ENCODE measurements at places on chromosomes 12 and 14. TPM values are rescaled to one million over a fixed set of nuclear protein-coding genes. Genes with fewer than 3 reads are reported as not detected.

The PTMS gene
- 287 TPM for total RNA-seq

- H3K4me1 ChIP-seq: no peaks in the 10 kb centered on the region
- H3K36me3 ChIP-seq: peaks cover 55% of the 10 kb centered on the region
- DNase-seq: no peak
- no peak overlapping the region for H3K27ac ChIP-seq
- H3K4me3 ChIP-seq: no peak overlapping the region
Measured at GRCh38 chr12:109967383-109968031, 28.7 kb downstream of the GIT2 start.

GRCh38 chr14:101980700-101981099 lies 16.3 kb downstream of the DYNC1H1 start:
- no peaks in the 10 kb centered on the region for H3K4me1 ChIP-seq
- no peak for DNase-seq
- H3K36me3 ChIP-seq: peaks cover 84% of the 10 kb centered on the region
- H3K27ac ChIP-seq: no peak overlapping the region

GRCh38 chr14:61077951-61078720 lies 97.1 kb downstream of the SLC38A6 start:
- H3K27me3 ChIP-seq: no peaks in the 10 kb centered on the region
- H3K4me1 ChIP-seq: no peaks in the 10 kb centered on the region
- no peaks in the 10 kb centered on the region for H3K36me3 ChIP-seq
- DNase-seq: no peak

The IFT81 gene
- 6.7 TPM for total RNA-seq

- H3K27me3 ChIP-seq: peaks cover 12% of the 10 kb centered on the region
- H3K27ac ChIP-seq: no peak overlapping the region
- H3K36me3 ChIP-seq: no peaks in the 10 kb centered on the region
- no peak for DNase-seq
Measured at GRCh38 chr12:64125913-64126312, 96.2 kb downstream of the KICS2 start.

DNA sequence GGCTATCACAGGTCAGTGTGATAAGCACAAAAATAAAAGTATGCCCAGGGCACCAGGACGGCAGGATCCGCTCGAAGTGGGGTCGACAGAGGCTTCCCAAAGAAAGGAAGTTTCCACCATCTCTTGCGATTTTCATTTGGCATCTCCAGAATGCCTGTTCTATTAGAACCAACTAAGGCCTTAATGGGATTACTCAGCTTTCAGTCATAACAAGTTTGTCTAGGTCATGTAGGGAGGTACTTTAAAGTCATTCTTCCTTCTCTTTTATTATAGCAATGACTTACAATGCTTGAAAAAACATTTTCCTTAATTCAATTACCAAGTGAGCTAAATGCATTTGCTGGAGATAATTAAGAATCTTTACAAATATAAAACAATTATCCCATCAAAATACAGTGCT lies 83.6 kb upstream of the DIO3 start:
- no peaks in the 10 kb centered on the region for H3K36me3 ChIP-seq
- H3K4me1 ChIP-seq: peaks cover 17% of the 10 kb centered on the region
- no peak overlapping the region for H3K27ac ChIP-seq
- DNase-seq: no peak
- H3K27me3 ChIP-seq: peaks cover 4% of the 10 kb centered on the region

- no peaks in the 10 kb centered on the region for H3K27me3 ChIP-seq
- no peaks in the 10 kb centered on the region for H3K36me3 ChIP-seq
- no peaks in the 10 kb centered on the region for H3K4me1 ChIP-seq
- no peak overlapping the region for H3K27ac ChIP-seq
- no peak for DNase-seq
Measured at GRCh38 chr12:82673698-82674097, 13.0 kb upstream of the TMTC2 start.

The DEGS2 gene
- total RNA-seq: 2.7 TPM

DNA sequence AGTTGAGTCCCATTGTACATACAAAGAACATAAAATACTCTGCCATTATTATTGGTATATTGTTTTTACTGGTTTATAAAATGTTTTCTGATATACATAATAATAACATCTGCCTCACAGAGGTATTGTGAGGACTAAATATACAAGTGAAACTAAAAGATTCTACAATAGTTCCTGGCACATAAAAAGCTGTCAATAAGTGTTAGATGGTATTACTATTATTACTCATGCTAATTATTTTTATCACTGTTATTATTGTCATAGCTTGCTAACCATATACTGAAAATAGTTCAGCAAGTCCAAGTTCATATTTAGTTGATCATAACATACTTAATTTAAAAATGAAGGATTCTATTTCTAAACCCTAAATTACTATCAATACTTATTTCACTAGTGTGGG lies 34.4 kb downstream of the BTG1 start:
- H3K4me3 ChIP-seq: no peak overlapping the region
- no peaks in the 10 kb centered on the region for H3K27me3 ChIP-seq
- H3K27ac ChIP-seq: no peak overlapping the region
- DNase-seq: no peak
- H3K36me3 ChIP-seq: no peaks in the 10 kb centered on the region

DNA sequence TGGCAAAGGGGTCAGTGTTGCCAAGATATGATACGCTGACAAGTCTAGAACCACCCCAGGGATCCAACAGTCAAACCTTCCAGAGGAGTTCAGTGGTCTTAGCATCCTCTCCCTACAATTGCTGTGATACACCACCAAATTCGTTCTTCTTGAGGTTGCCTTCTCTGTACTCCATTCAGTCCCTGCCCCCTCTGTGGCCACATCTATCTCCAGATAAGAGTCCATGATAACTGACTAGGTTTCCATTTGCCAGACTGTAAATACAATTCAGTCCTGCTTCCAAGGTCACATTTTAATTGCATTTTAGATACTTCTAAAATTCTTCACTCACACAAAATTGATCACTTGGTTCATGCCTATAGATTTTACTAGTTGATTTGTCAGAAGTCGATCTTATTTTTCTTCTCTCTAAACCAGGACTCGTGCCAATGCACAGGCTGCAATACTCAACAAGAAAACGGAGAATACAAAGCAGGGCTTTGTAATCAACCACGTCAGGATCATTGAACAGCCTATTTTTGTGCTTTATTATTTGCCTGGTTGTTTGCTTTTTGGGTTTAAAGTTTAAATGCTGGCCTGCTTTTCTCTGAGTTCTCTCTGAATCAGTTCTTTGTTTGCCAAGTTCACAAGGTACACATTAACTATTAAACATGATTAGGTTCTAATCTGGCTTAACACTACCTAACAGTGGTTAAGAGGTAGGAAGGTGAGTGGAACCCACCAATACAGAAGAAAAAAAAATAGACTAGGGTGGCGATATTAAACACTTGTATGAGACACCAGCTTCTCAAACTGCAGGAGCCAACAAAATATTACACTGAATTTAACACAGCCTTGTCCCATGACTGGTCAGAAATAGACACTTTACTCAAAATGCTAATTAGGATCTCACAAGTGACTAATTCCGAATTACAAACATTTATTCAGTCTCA lies 5.3 kb upstream of the TSPAN8 start:
- peaks cover 12% of the 10 kb centered on the region for H3K4me1 ChIP-seq
- no peak overlapping the region for H3K4me3 ChIP-seq
- no peaks in the 10 kb centered on the region for H3K27me3 ChIP-seq
- H3K27ac ChIP-seq: no peak overlapping the region
- H3K36me3 ChIP-seq: no peaks in the 10 kb centered on the region

The REC8 gene
- 2.6 TPM for total RNA-seq

DNA sequence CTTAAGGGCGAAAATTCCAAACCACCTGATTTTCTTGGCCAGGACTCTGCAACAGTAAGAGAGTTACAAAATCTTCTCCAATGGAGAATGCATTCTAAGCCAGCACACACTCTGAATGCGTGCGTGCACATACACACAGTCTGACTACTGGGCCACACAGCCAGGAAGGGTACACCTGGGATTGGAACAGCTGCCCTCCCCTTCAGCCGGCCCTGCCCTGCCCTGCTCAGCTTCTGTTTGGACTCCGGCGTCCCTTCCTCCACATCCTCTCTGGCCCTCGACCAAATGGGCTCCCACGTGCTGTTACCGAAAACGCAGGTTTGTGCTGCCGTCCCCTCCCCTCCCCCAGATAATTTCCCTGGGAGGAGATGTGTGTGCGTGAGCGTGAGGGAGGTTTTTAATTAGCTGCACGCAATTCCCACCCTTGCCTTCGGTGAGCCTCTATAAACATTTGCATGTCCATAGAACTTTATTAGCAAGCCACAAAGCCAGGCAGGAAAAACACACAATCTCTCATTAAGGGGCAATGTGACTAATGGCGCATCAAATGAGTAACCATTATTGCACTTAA lies 43.0 kb downstream of the CCNK start:
- DNase-seq: no peak
- H3K4me1 ChIP-seq: peaks cover 48% of the 10 kb centered on the region
- no peak overlapping the region for H3K4me3 ChIP-seq
- no peaks in the 10 kb centered on the region for H3K36me3 ChIP-seq
- no peaks in the 10 kb centered on the region for H3K27me3 ChIP-seq

- no peaks in the 10 kb centered on the region for H3K27me3 ChIP-seq
- no peak overlapping the region for H3K4me3 ChIP-seq
- H3K27ac ChIP-seq: no peak overlapping the region
Measured at GRCh38 chr14:28297559-28297958, 469.0 kb upstream of the FOXG1 start.

The PPFIA2 gene
- not detected for total RNA-seq

DNA sequence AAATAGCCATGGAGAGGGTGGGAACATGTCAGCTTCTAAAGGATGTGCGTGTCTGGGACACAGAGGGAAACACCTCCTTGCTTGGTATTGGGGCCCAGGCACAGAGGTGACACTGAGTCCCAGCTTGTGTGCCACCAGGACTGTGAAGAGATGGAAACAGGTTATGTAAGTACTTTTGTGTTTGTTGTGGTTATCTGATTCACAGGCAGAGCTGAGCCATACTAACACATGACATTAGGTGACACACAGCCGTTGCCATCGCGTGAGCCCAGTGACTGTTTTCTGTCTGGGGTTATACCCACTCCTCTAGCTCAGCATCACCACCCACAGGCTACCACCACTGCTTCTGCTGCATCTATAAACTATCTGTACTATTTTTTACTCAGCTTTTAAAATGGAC lies 12.1 kb upstream of the FLVCR2 start:
- H3K27ac ChIP-seq: no peak overlapping the region
- H3K27me3 ChIP-seq: peaks cover 9% of the 10 kb centered on the region
- H3K4me1 ChIP-seq: no peaks in the 10 kb centered on the region
- DNase-seq: no peak
- H3K36me3 ChIP-seq: no peaks in the 10 kb centered on the region

The STAC3 gene
- total RNA-seq: 3.5 TPM

The NRL gene
- total RNA-seq: 2.7 TPM

- DNase-seq: no peak
- no peaks in the 10 kb centered on the region for H3K27me3 ChIP-seq
- no peaks in the 10 kb centered on the region for H3K36me3 ChIP-seq
- no peak overlapping the region for H3K27ac ChIP-seq
Measured at GRCh38 chr14:54882521-54882920, 20.1 kb downstream of the GCH1 start.

DNA sequence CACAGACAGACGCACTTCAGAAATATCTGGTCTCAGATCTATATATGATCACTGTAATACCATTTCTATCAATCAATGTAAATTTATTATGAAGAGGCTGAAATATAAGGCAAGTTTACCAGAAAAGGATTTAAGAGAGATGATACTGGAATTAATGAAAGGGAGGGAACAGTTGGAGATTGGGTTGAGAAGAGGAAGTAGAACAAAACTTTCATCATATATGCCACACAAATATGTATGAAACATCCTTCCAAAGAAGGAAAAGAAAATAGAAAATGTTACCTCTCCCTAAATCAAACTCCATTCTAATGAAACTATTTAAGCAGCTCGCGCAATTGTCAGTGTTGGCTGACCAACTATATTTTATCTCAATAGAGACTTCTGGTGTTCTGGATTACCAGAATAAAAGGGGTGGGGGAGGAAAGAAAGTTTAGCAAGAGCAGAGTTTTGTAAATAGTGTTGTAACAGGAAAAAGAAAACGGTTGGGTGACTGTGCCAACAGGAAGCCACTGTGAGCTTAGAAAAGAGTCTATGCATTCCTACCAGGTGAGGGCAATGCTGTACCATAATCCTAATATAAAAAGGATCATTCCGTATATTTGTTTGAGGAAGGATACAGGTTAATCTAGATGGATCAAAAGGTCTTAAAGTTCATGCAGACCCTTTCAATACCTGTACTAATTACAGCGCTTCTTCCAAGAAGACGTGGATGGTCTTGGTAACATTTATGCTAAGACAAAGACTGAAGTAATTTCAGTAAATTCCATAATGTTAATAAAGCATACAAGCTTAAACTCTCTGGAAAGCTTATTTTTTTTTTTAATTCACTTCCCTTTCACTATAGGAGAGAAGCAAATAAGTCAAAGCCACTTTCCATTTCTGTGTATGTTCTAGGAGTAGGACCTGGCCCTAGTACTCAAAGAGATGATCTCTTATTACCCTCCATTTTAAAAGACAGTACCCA lies 14.5 kb upstream of the LLPH start:
- DNase-seq: no peak
- no peak overlapping the region for H3K27ac ChIP-seq
- H3K4me1 ChIP-seq: peaks cover 7% of the 10 kb centered on the region
- no peaks in the 10 kb centered on the region for H3K27me3 ChIP-seq

DNA sequence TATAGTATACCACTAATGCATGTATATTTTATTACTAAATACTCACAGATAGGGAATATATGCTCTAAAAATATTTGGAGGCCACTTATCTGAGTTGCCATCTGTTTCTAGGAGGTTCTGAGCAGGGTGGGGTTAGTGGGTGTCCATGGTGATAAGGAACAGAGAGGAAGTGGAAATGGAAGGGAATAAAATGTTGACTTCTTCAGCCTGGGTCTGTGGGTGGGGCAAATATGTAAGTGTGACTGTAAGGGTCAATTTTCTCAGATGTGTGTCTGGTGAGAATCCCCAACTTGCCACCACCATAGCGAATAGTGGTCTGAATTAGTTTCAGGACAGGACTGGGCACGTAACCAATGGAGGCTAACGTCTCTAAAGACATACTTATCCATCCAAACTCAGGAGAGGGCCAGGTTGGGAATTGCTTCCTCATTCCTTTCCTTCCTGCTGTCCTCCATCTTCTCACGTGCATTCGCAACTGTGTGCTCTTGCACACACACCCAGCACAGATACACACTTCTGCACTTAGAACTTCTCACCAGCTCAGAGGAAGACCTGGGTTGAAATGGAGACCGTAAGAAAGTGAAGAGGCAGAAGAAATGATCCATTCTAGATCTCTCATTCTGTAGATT lies 54.2 kb upstream of the GZMB start:
- H3K4me3 ChIP-seq: no peak overlapping the region
- H3K36me3 ChIP-seq: no peaks in the 10 kb centered on the region
- H3K27ac ChIP-seq: peak overlapping the region; percentile 75
- peak; percentile 78 for DNase-seq
